Left kidney (tissue), 8 donors: ENCODE measurements at places on chromosomes 5 and 9. TPM values are rescaled to one million over a fixed set of nuclear protein-coding genes. Genes with fewer than 3 reads are reported as not detected.

The IER5L gene
- polyA plus RNA-seq, result 6.6 TPM

- no peak for DNase-seq
Observed at GRCh38 chr9:94736759-94737158, 10.3 kb downstream of the AOPEP start.

- no peak for DNase-seq
Observed at GRCh38 chr9:133528876-133529241, 4.1 kb upstream of the MYMK start.

GRCh38 chr9:96817973-96818372 lies 36.3 kb downstream of the ZNF782 start:
- no peak for DNase-seq

DNA sequence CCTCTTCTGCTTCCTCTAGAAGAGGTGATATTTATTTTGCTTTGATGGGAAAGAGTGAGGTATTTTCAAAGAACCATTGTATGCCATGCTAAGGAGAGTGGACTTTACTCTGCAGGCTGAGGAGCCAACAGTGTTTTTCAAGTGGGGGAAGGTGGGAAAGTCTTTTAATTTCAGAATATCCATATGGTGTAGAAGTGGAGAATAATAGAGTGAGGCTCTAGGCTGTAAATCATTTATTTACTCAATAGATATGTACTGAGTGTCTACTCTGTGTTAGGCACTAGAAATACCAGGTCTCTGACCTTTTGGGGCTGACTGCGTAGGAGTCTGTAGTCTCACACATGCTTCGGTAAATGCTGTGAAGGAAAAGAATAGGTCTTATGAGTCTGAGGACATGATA lies 30.7 kb upstream of the TENT2 start:
- DNase-seq, result no peak

- DNase-seq, result no peak
Observed at GRCh38 chr9:24189986-24190385, 355.7 kb downstream of the IZUMO3 start.

DNA sequence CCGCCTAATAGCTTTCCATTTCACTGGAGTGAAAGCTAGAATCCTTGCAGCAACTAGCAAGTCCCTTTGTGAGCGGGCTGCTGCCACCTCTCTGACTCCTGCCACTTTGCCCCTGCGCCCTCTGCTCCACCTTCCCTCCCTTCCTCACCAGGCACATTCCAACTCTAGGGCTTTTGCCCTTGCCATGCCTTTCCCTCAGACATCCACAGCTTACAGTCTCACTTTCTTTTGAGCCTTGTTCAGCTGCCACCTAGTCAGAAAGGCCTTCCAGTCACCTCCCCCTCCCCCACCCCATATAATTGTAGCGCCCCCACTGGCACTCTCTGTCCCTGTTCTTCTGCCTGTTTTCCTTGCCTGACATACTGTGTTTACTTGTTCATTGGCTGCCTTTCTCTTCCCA lies 31.0 kb downstream of the CYSTM1 start:
- no peak for DNase-seq

GRCh38 chr5:96812851-96813250 lies 5.1 kb upstream of the ERAP1 start:
- no peak for DNase-seq
